ENCODE measurements at places on chromosomes 1 and 21.

- no peak for DNase-seq
Observed at GRCh38 chr1:83860490-83861221, 138.3 kb downstream of the TTLL7 start.

DNA sequence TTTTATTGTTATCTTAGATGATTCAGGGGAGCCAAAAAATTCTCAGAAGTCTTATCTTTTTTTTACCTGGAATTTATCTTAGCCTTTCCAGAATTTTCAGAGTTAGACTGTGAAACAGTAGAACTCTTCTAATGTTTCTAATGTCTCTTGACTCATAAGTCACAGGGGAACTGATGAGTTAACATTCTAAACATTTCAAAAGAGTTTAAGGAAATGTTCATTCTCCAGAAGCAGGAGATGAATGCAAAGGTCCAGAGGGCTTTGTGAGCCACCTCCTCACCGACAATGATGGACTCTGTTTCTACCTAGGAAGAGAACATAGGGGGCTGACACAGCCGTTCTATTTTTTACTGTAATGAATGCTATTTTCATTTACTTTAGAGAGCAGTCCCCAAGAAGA, 157.5 kb downstream of the BRINP2 start:
- no peak for DNase-seq

GRCh38 chr1:161099090-161099802, 1.1 kb downstream of the KLHDC9 start:
- DNase-seq = no peak

DNA sequence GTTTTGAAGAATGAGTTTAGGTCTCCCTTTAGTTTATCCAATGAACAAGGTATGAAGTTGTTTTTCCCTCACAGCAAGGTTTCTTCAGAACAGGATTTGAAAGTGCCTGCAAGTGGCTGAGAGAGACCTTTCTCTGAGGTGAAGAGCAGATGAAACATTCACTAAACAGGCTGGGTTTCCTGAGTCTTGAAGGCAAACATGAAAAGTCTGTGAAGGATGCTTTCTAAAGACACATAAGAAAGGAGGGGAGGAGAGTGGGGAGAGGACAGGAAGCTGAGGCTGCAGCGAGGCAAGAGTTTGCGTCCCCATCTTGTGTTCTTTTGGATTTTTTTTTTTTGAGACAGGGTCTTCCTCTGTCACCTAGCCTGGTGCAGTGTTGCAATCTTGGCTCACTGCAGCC, 95.7 kb upstream of the SIM2 start:
- no peak for DNase-seq

GRCh38 chr21:33747420-33747819, 105.1 kb downstream of the ITSN1 start:
- DNase-seq = no peak

DNA sequence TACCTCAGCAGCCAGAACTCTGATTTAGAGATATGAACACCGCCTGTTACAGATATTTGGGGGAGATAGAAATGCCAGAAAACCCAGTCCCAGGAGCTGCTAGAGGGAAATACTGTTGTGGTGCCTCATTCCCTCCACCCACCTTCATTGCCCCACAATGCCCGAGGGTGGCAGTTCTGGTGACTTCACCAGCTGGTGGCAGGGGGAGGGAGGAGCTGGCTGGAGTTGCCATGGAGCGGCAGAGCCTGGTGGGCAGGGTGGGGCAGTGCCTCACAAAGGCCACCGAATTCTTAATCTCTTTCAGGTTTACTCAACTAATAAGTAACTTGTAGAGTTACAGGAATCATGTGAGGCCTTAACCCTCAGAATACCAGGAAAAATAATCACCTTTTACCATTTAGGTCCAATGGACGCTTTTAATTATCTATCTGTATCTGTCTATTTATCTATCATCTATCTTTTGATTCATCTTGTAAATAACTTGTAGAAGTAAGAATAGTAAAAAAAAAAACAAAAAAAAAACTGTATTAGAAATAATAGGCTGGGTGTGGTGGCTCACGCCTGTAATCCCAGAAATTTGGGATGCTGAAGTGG, 11.7 kb upstream of the S100A11 start:
- DNase-seq = peak; percentile 41
